Right renal pelvis (tissue), 4 donors: ENCODE measurements at places on chromosomes 2 and 18. TPM values are rescaled to one million over a fixed set of nuclear protein-coding genes. Genes with fewer than 3 reads are reported as not detected.

DNA sequence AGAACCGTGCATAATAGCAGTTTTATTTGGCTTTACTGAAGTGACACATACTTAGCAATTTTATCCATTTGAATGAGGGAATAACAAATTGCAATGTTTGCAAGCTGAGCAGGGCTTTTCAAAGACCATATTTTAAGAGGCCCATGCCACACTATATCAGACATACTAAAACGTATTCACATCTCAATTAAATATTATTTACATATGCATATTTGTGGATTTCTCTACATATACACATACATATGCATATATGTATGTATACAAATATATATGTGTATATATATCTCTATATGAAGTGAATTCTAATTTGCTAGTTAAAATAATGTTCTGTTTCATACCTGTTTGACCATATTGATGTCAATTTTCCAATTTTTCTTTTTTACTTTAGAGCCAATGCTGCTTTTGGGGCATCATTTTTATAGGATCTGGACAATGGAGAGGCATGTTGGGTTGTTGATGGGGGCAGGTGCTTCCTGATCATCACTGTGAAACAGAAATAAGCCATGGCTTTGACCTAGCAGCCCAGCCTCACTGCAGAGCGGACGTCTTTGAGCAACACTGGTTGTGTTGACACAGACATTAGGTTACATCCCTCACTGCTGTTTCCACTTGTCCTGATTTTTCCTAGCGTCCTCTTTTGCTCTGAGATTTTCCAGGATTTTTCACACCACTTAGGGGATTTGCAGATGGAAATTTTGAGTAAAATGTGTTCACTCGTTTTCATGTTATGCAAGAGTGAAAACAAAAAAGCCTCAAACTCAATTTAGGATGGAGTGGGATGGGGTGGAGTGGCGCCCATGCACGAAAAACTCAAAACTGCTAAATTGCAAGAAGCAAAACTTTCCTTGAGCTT is 56.9 kb downstream of the RDH14 start:
- DNase-seq: no peak

DNA sequence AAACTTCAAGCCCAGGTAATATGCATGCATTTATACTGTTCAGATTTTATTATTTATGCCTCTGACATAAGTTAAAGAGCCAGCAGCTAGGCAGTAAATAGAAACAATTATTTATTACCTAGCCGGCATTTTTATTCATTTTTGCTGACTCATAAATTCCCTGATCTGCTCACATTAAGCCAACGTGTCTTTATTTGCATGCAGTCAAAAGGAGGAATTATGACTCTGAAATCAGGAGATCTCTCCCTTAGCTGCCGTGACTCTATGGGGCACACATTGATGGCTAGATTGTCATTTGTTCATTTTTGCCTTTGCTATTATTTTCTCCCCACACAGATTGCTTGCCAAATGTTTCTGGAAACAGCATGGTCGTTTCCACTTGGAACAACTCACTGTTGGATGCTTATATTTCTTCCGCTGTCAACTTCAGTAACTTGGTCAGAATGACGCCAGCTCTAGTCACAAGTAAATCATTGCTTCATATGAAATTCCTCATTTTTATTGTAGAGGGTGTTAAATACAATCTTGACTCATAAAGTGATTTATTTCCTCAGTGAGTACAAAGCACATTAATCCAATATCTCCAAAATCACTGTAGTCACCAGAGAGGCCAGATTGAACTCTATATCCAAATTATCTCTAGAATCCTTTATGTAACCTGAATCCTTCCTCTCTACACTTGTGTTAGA is 15.9 kb upstream of the ZBTB14 start:
- DNase-seq: no peak

- no peak for DNase-seq
These were observed 728.5 kb upstream of the SLC8A1 start for GRCh38 chr2:41180387-41180786.

The ADAM23 gene
- 4.8 TPM for polyA plus RNA-seq

GRCh38 chr18:54787121-54787520 is 41.2 kb upstream of the RAB27B start:
- DNase-seq: no peak

DNA sequence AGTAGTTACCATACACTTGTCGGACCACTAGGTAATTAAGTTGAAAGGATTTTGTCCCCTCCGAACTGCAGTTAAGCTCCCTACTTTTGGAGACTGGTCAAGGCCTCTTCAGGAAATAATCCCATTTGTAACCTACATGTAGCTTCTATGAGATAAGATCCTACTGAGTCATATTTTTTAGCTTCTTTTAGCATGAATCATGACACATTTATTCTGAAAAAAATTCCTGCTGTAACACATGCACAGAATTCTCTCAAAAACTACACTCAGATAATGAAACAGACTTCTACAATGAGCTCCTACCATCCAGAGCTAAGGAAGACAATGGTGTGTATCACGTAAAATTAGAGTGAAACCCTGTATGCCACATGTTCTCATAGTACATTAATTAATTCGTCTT is 100.7 kb upstream of the CCDC195 start:
- DNase-seq: no peak

GRCh38 chr2:33614190-33614589 is 15.1 kb upstream of the FAM98A start:
- DNase-seq: no peak

The FSHR gene
- polyA plus RNA-seq: not detected

GRCh38 chr2:143085125-143085784 is 44.0 kb upstream of the ARHGAP15 start:
- no peak for DNase-seq

GRCh38 chr2:7384773-7385349 is 467.6 kb downstream of the RNF144A start:
- DNase-seq: no peak

DNA sequence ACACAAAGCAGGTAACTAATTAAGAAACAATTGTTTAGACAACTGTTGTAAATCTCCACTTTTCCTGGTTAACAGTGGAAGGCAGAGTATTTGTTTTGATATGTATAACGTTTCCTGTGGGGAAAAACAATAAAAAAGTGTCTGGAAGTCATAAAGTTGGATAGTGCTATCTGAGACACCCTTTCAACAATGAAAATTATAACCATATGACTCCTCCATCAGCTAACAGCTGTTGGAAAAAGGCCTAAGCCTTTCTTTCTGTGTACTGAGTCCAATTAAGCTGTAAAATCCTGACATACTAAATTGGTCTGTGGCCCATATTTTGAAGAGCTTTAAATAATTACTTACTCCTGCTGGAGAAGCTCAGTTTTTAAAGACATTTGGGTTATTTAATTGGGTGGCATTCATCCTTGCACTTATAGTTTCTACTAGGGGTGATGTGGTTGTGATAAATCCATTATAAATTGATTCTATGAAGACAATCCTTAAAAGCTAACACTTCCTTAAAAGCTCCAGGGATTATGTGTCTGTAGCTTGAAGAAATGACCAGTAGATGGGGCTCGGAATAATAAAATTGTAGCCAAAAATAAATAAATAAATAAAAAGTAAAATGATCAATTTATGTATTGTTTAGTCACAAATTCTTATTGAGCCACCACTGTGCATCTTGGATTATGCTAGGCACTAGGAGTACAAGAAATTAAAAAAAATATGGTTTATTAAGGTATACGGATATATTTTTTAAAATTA is 698.1 kb upstream of the NXPH2 start:
- DNase-seq: peak; percentile 13

DNA sequence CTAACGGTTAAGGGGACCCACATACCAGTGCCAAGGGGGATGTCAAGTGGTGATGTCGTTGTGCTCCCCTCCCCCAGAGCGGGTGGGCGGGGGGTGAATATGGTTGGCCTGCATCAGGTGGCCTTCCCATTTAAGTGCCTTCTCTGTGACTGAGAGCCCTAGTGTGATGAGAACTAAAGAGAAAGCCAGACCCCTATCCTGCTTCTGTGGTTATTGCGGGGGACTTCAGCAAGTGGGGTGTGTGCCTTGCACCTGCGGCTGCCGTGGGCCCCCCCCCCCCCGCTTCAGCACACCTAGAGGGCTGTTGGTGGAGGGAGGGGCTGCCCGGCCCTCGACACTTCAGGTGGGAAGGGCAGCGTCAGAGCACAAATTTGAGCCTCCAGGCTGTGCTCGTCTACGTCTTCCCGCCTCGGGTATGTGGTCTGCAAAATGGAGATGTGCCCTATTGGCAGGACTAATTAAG is 6.1 kb downstream of the CTDSP1 start:
- DNase-seq: no peak

- no peak for DNase-seq
These were observed 101.9 kb downstream of the USP34 start for GRCh38 chr2:61368687-61369665.

The MC2R gene
- not detected for polyA plus RNA-seq

DNA sequence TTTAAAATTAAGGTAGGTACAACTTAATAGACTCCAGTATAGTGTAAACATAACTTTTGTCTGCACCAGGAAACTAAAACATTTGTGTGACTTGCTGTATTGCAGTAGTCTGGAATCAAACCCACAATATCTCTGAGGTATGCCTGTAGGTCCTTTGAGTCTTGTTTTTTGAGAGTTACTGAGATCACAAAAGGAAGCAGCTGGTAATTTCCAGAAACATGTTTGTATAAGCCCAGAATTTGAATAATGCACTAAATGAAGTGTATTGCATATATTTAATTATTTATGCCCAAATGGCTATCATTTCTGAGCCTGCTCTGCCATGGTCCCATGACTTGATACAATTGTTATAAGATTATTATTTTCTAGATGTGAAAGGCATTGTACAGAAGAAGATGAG is 143.3 kb upstream of the LYPD6 start:
- DNase-seq: no peak
